Articular chondrocyte of knee joint (primary cell): ENCODE measurements at places on chromosomes 7 and 10. TPM values are rescaled to one million over a fixed set of nuclear protein-coding genes. Genes with fewer than 3 reads are reported as not detected.

Gene HOXA9
- 20.8 and 29.9 TPM in 2 replicates for total RNA-seq

Gene TMEM225B
- total RNA-seq = 0.26 and 0.43 TPM in 2 replicates

Gene PTPRZ1
- total RNA-seq = not detected in 2 replicates

Gene LIPF
- total RNA-seq = not detected in 2 replicates

Gene DRGX
- not detected in 2 replicates for total RNA-seq

Gene ZNF117
- total RNA-seq = 10.1 and 12.9 TPM in 2 replicates

Gene SMO
- total RNA-seq = 22.2 and 22.3 TPM in 2 replicates

Gene SFTPD
- total RNA-seq = 0.32 and 0.39 TPM in 2 replicates

Gene BCL7B
- total RNA-seq = 24.7 and 26.8 TPM in 2 replicates

Gene SFTPA2
- not detected in 2 replicates for total RNA-seq

Gene ITGA8
- total RNA-seq = under 0.01 TPM in 1 of 2 replicates, not detected in the other

Gene CCDC3
- 0.76 and 2.2 TPM in 2 replicates for total RNA-seq

Gene PAPOLB
- total RNA-seq = 0.22 and 0.39 TPM in 2 replicates
